H4 (cell line): ENCODE measurements at places on chromosomes 13 and 19. TPM values are rescaled to one million over a fixed set of nuclear protein-coding genes. Genes with fewer than 3 reads are reported as not detected.
A peak's percentile ranks its signal among the peaks of the same experiment; 100 is the strongest.

Gene CSNK1G2
- 23.2 and 36.6 TPM in 2 replicates for total RNA-seq

Gene PCSK4
- total RNA-seq, result 0.31 TPM in 1 of 2 replicates, not detected in the other

Gene SH2D3A
- not detected in 2 replicates for total RNA-seq

Gene CCDC9
- total RNA-seq, result 3.4 and 3.6 TPM in 2 replicates

Gene TGFBR3L
- total RNA-seq, result not detected in 2 replicates

Gene HSD17B14
- not detected in 2 replicates for total RNA-seq

Gene PRR22
- total RNA-seq, result 0.25 TPM in 1 of 2 replicates, not detected in the other

Gene SIGLEC5
- not detected in 2 replicates for total RNA-seq

Gene PEAK3
- total RNA-seq, result 0.06 TPM in 1 of 2 replicates, not detected in the other

- DNase-seq, result no peak
Observed at GRCh38 chr13:59950266-59950665, 213.5 kb downstream of the DIAPH3 start.

DNA sequence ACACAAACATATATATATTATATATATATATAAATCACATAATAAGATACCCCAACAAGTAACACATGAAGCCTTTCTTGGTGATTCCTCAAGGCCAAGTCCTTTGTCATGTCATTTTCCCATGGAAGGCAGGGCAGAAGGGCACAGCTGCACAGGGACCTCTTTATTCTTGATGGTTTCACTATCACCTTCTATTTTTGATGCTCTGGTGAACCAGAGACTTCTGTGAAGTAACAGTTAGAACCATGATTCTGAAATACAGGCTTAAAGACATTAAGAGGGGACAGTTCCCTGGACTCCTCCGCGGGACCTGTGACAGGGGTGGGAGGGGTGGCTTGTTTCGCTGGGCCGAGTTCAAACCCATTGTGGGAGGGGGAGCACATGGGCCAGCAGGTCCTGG, 104.0 kb downstream of the DGKH start:
- DNase-seq, result no peak

DNA sequence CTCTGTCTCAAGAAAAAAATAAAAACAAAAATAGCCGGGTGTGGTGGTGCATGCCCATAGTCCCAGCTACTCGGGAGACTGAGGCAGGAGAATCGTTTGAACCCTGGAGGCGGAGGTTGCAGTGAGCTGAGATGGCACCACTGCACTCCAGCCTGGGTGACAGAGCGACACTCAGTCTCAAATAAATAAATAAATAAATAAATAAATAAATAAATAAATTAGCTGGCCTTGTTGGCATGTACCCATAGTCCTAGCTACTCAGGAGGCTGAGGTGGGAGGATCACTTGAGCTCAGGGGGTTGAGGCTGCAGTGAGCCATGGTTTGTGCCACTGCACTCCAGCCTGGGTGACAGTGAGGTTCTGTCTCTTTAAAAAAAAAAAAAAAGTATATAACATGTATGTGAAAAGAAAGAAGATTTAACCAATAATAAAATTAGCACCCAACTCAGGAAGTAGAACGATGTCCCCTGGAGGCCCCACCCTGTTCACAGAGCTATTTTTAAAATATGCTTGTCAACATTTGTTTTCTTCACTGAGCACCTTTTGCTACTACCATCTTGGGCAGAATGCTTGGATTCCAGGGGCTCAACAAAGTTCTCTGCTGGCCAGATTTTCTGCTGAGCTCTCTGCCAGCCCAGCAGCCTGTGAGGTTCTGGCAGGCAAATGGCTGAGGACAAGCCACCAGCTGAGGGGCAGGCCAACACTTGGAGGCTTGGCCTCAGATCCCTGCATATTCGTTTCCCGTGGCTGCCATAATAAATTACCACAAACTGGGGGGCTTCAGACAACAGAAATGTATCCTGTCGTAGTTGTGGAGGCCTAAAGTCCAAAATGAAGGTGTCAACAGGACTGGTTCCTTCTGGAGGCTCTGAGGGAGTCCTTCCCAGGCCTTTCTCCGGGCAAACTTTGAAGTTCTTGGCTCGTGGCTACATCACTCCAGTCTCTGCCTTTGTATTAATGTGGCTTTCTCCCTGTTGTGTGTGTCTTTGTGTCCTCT, 5.2 kb downstream of the SLC25A42 start:
- DNase-seq, result no peak

GRCh38 chr19:55041627-55042343, 3.7 kb upstream of the GP6 start:
- DNase-seq, result no peak

GRCh38 chr13:39401046-39401705, 201.8 kb downstream of the LHFPL6 start:
- no peak for DNase-seq

- DNase-seq, result no peak
Observed at GRCh38 chr13:75091718-75092117, 390.3 kb downstream of the TBC1D4 start.

DNA sequence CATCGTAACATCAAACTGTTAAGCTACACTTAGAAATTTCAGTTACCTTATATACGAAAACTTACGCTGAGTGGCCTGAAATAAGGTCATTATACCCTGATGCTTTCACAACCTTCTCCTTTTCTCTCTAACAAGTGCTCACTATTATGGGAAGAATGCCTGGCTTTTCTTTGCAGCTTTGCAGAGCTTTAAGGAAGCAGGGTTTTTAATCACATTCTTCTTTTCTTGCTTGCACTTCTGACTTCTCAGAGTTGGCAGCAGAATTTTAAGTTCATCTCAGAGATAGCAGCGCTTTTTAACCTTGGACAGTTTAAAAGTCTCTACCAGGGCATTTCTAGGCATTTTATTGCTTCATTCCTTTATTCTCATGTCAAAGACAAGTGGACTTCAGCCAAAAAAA, 285.1 kb downstream of the SPRY2 start:
- DNase-seq, result no peak

DNA sequence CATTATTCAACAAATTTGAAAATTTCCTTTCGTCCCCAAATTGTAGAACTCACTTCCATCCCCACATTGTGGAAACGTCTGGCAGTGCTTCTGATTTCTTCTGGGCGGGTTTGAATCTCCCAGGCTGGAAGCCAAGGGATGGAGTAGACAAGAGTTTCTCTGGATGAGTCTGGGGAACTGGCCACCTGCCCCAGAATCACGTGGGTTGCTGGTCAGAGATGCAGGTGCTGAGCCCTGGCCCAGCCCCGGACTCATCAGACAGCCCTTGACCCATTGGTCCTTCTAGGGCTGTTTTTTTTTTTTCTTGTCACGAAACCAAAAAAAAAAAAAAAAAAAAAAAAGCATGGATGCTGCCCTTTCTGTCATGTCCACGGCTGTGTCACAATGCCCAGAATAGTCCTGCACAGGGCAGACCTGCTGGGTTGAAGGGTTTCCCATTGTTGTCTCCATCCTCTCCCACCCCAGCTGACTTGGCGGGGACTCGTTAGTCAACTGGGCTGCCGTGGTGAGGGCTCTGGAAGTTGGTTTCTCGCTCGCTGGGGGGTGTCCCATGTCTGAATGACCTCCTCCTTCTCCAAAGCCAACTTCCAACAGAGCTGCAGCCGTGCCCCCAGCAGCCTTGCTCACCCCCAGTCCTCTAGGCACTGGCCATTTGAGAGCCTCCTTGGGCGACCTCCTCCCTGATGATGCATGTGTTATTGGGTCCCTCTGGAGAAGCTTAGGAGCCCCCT, 12.8 kb downstream of the CHST8 start:
- DNase-seq, result no peak

- no peak for DNase-seq
Observed at GRCh38 chr13:75425216-75426009, 56.6 kb downstream of the TBC1D4 start.

DNA sequence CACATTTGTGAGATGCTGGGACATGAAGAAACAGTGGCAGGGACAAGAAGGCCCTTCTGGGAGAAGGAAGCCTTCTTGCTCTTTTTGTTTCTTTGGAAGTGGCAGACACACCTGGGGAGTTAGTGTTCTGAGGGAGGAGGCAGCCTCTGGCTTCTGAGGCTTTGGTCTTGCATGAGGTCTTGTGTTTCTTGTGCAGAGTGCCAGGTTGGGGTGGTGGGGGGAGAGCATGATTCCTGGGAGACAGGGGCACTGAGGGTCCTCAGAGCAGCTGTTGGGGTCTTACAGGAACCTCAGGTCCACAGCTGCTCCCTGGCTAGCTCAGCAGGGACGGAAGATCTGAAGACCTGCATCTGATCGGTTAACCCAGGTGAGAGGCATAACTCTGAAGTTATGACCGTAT, 167.5 kb upstream of the ZNF536 start:
- no peak for DNase-seq

DNA sequence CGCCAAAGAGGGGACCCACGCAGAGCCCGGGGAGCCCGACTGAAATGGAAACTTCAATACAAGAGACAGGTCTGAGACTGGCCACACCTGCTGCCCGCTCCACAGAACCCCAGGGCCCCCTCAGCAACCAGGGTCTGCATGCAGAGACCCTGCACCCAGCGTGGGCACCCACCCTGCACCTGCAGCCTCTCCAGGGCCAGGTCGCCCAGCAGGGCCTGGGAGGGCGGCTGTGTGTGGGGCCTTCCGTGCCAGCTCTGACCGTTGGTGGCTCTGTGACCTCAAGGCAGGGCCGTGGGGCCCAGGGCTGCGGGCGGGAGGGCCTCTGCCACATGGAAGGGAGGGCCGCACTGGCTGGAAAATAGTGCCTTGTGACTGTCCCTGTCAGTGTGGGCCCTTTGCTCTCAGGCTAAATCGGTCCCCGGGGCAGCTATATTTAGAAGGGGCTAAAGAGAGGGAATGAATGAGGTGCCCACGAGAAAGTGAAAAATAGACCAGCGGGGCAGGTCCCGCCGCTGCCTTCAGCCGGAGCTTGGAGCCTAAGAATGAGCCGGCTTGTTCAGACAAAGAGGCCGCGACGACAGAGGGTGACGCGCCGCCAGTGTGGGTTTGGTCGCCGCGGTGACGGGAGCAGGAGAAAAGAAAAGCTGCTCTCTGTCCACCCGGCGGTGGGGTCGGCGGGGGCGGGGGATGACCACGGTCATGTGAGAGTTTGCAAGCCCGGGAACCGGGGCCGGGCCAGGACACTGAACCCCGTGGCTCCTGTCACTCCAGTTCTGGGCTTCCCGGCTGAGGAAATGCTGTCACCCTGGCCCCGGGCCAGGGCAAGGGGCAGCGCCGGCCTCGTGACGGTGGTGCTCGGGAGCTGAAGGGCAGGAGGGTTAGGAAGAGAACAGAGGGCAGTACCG, 70.5 kb downstream of the GADD45B start:
- DNase-seq, result no peak

- no peak for DNase-seq
Observed at GRCh38 chr19:17264641-17264979, at the start of gene USHBP1. USHBP1 (minus strand) TSS chr19:17264745; CDS start chr19:17264299, 446 bp downstream.

DNA sequence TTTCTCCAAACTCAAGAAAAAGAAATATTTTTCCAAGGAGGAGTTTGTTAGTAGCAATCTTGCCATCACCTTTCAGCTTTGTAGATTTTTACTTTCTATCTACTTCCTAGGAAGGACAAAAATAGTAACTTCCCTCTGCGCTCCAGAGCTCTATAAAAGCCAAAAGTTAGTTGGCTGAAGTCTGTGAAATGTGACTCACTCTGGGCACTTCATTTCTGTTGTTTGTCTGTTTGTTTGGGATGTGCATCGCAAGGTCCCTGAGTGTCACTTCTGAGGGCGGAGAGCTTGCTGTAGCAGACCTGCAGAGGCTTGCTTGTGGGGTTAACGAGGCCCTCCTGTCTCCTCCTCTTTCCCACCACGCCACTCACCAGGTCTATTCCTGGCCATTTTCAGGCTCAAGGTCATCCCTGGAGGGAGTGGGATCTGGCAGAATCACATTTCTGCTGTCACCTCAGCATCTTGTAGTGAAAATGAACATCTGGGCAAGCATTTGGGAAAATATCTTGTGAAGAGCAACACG, 307.6 kb downstream of the GPC6 start:
- no peak for DNase-seq

- DNase-seq, result no peak
Observed at GRCh38 chr19:38806371-38806770, 6.4 kb downstream of the LGALS4 start.

GRCh38 chr13:91955546-91956355, 557.3 kb downstream of the GPC5 start:
- no peak for DNase-seq

DNA sequence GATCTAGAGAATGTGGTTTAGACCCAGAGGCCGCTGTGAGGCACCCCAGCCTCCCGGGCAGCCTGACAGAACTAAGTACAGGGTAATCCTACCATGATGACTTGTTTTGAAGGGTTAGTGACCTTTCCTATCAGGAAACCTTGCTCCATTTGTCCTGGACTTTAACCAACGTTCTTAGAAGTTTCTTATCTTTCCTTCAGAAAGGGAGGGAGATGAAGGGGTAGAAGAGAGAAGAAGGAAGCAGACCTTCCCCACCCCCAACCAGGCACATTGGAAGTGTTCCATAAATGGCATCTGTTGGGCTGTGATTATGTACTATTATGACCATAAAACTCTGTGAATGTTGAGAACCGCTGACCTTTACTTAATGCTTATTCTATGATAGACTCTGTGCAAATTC, 184.2 kb downstream of the OXGR1 start:
- no peak for DNase-seq

GRCh38 chr19:13839130-13839937, 37.6 kb upstream of the NANOS3 start:
- peak; percentile 93 for DNase-seq

GRCh38 chr19:14401468-14402195, 17.5 kb downstream of the DDX39A start:
- no peak for DNase-seq

GRCh38 chr13:48776401-48776800, 122.7 kb downstream of the CYSLTR2 start:
- DNase-seq, result no peak

- no peak for DNase-seq
Observed at GRCh38 chr19:2500841-2501261, 24.9 kb downstream of the GADD45B start.

- no peak for DNase-seq
Observed at GRCh38 chr13:72384186-72384823, 343.1 kb downstream of the MZT1 start.

- no peak for DNase-seq
Observed at GRCh38 chr13:34265046-34265679, 447.2 kb downstream of the RFC3 start.

- DNase-seq, result no peak
Observed at GRCh38 chr19:40705950-40706619, 10.6 kb downstream of the COQ8B start.

DNA sequence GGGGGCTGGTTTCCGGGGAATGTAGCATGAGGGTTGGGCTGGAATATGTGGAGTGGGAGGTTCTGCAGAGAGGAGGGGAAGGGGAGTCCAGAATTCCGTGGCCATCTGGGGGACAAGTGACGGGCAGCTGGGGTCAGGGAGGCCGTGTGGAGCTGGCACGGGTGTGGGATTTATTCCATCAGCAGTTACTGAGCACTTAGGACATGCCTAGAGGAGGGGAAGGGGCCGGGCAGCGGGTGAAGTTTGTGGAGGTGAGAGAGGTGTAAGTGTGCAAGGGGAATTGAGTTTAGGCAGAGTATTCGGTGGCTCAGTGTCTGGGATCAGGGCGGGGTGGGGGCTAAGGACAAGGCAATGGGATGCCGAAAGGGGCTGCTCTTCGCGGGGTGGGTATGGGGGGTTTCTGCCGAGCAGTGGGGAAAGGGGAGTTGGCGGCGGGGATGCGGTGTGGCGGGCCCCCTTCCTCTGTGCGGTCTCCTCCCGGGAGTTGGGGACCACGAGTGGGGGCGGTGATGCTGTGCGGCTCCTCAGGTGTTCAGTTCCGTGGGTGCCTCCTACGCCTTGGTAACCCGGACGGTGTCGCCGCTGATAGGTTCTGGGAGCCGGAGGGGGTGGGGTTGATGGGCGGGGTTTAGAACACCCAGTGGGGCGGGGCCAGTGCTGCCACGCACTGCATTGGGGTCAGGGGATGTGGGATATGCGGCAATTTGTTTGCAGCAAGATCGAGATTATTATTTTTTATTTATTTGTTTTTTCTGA, 5.4 kb downstream of the CCDC61 start:
- DNase-seq, result no peak
